Caco-2 (cell line): ENCODE measurements at places on chromosomes 6 and 20. TPM values are rescaled to one million over a fixed set of nuclear protein-coding genes. Genes with fewer than 3 reads are reported as not detected.

Gene RIPPLY2
- not detected in 2 replicates for total RNA-seq

Gene PREP
- total RNA-seq, result 66.5 and 69.9 TPM in 2 replicates

Gene SLC17A2
- not detected in 2 replicates for total RNA-seq

Gene SASH1
- 41.7 and 42.0 TPM in 2 replicates for total RNA-seq

Gene KCNK16
- total RNA-seq, result not detected in 2 replicates

Gene PLN
- total RNA-seq, result not detected in 2 replicates

Gene POLH
- total RNA-seq, result 12.3 and 14.2 TPM in 2 replicates

Gene BANF2
- total RNA-seq, result 2.1 and 3.0 TPM in 2 replicates

Gene EYA4
- not detected in 2 replicates for total RNA-seq

Gene ZNF334
- total RNA-seq, result not detected in 2 replicates

Gene OXT
- 1.9 and 2.7 TPM in 2 replicates for total RNA-seq

Gene PAK5
- total RNA-seq, result not detected in 2 replicates

Gene SLC35F1
- not detected in 2 replicates for total RNA-seq

Gene NNAT
- total RNA-seq, result not detected in 2 replicates

DNA sequence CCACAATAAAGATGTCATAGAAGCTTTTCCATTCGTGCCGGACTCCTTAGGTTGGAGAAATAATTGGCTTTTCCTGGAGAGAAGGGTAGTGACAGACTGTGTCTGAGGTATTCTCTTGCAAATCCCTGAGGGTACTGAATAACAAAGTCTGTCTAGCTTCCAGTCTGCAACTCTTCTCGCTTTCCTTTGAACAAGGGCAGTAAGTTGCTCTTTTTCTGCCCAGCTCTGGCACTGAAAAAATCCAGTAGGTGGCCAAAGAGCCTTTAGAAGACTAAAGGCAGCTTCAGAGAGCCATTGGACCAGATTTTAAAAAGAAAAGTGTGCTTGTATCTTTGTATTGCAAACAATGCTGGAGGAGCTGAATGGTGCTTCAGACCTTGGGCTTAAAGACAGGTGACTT lies 20.7 kb upstream of the RREB1 start:
- no peak for DNase-seq

GRCh38 chr6:72102561-72102960 lies 216.2 kb downstream of the RIMS1 start:
- no peak for DNase-seq

DNA sequence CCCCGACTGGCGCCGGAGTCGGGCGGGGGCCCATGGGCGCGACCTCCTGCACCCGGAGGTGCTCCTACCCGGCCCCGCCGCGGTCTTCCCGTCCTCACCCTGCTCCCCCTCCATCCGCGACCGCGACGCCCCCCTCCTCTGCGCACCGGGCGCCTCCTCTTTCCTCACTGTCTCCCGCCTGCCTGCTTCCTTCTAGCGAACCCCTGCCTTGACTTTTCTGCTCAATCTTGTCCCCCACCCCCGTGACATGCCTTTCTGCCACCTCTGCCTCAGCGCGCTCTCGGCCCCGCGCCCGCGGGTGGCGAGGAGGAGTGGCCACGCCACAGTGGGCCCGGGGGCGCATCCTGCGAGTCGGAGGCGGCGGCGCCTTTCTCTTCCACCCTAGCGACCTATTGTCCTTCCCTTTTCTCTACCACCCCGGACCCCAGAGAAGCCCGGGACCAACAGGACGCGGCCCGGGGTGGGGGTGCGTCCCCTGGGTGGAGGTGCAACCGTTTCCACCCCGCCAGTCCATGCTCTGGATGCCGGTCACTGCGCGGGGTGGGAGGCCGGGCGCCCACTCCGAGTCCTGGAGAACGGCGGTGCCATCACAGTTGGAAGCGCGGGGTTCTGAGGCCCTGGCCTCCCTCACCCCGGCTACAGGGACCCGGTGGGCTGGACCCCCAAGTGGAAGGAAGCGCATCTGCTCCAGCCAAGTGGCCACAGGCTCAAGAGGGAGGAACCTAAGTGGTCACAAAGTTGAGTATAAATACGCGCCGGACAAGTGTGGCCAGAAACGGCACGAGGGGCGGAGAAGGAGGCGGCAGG lies 2.0 kb downstream of the PDE10A start:
- DNase-seq, result no peak

DNA sequence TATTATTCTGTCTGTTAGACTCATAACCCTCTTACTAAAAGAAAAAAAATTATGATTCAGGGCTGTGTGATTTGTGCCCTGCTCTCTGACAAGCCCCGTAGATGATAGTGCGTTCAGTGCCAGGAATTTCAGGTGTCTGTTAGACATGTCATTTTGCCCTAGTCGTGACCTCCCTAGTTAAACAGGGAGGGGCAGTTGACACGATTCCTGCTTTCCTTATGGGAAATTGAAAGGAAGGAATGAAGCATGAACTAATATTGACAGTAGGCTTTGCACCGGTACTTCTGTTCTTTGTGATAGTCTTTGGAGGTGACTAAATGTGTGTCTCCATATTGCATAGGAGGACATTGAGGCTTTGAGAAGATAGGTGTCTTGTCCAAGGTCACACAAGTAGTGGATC lies 26.3 kb downstream of the RPRD1B start:
- peak; percentile 64 for DNase-seq

- no peak for DNase-seq
Observed at GRCh38 chr20:60900618-60901017, 351.4 kb upstream of the CDH4 start.

DNA sequence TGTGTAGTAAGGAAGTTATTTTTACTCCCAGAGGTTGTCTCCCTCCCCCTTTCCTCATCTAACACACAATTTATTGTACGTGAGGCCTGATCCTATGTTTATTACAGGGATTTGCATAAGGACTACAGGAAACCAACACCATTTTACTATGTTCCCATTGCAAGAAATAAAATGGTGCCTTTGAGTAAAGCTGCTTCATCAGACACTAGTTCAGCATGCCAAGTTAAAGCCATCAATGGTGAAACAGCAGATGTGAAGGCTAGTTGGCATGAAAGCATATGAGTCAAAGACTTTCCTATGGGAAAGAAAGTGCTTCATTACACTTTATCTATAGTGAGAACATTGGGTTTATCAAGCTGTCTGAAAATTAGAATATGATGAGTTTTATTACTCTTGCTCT lies 543.0 kb downstream of the GRIK2 start:
- DNase-seq, result no peak

DNA sequence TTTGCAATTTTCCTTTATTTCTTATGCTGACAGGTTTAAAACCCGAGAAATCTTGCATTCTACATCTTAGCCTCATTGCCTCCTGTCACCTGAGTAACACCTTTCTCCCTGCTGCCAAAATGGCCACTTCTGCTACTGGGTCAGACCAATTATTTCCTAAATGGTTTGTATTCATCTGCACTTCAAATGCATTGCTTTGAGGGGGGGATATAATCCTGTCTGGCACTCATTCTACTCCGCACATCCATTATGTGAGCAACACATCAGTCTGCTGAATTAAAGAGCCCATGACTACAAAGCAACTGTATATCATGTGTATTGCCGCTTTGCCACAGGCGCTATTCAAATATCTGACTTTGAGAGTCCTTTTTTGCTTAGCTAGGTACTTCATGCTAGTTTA lies 141.6 kb upstream of the TSHZ2 start:
- DNase-seq, result no peak

- DNase-seq, result no peak
Observed at GRCh38 chr6:33991610-33992009, 154.3 kb downstream of the GRM4 start.

DNA sequence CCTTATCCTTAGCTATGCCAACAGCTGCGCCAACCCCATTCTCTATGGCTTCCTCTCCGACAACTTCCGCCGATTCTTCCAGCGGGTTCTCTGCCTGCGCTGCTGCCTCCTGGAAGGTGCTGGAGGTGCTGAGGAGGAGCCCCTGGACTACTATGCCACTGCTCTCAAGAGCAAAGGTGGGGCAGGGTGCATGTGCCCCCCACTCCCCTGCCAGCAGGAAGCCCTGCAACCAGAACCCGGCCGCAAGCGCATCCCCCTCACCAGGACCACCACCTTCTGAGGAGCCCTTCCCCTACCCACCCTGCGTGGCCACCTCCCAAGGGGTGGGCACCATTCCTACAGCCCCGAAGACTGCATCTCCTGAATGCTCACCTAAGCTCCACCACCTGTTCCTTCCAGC lies 1.3 kb downstream of the SSTR4 start:
- DNase-seq, result no peak

DNA sequence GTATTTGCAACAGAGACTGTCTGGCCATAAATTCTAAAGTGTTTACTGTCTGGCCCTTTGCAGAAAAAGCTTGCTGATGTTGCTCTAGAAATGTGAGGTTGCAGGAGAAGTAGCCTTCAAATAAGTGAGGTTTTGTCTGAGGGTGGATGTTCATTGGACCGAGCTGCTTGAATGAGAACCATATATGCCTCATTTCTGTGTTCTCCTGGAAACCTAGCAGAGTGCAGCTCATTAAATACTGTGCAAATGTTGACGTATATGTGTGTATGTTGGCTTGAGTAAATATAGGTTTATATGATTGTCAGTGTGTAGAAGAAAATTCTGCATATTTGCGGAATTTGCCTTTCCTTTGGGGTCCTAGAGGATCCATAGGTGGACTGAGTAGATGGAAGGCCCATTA lies 39.0 kb downstream of the CHMP4B start:
- no peak for DNase-seq

GRCh38 chr6:166996406-166996805 lies 2.8 kb upstream of the CEP43 start:
- no peak for DNase-seq

GRCh38 chr6:135496800-135497411 lies 634 bp downstream of the AHI1 start:
- no peak for DNase-seq

GRCh38 chr6:38025451-38025850 lies 205.9 kb downstream of the ZFAND3 start:
- DNase-seq, result no peak

- no peak for DNase-seq
Observed at GRCh38 chr6:45436544-45437438, 59.1 kb upstream of the SUPT3H start.

- no peak for DNase-seq
Observed at GRCh38 chr6:156955494-156956183, 178.5 kb downstream of the ARID1B start.

DNA sequence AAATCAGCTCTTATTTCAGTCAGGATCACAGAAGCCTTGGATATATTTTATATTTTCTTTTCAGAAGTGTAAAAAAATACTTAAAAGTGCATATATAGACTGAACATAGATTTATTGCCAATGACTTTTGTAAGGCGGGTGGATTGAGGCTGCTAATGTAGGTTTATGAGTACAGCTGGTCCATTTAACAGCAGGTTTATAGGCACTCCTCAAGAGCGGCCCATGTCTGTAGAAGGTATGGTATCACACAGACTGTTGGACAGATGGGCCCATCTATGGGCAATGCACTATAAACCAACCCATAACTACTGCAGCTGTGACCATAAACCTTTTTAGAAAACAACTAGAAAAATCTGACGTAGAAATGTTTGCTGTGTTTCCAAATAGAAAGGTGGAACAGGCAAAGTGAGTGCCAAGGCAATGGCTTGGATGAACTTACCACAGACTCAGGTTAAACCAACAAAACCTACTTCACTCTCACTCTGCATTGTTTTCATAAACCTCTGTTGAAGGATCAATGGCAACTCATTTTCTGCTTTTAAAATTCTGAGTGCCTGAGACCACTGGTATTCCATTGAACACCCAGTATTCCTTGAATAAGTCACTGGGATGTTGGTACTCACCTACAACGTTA lies 170.6 kb upstream of the EYA4 start:
- DNase-seq, result no peak

- DNase-seq, result no peak
Observed at GRCh38 chr20:10336959-10337729, 96.9 kb downstream of the MKKS start.
